Activated naive CD8-positive, alpha-beta T cell treated with anti-CD3 and anti-CD28 coated beads, Interleukin-2, amount 50 U/mL, for 24 hours (primary cell): ENCODE measurements at places on chromosomes 3 and 15.

DNA sequence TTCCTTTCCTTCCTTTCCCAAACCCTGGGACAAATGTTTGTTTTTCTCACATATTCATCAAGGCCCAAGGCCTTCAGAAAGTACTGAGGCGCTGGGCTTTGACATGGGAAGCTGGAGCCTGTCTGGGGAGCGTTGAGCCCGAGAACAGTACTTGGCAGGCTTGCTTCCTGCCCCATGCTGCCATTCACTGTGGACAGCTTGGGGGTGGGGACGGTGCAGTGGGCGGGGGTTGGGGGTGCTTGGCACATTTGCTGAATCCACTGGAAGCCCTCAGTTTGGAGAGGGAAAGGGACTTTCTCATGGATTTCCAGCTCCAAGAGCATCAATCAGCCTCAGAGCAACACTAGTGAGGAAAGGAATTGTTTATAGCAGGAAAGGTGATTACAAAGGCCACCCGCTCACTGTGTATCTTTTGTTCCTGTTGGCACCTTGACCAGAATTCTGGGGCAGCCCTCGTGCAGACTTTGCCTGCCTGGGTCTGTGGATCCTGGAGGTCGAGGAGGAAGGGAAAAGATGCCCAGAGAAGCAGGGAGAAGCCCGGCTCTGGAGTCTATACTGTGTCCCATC lies 199.8 kb upstream of the RGMA start:
- DNase-seq, result no peak

GRCh38 chr3:177893331-177893730 lies 642.9 kb upstream of the KCNMB2 start:
- DNase-seq, result no peak

- no peak for DNase-seq
Observed at GRCh38 chr3:13504161-13504831, 24.2 kb downstream of the HDAC11 start.

GRCh38 chr3:185931777-185932612 lies 5.8 kb downstream of the TRA2B start:
- no peak for DNase-seq

DNA sequence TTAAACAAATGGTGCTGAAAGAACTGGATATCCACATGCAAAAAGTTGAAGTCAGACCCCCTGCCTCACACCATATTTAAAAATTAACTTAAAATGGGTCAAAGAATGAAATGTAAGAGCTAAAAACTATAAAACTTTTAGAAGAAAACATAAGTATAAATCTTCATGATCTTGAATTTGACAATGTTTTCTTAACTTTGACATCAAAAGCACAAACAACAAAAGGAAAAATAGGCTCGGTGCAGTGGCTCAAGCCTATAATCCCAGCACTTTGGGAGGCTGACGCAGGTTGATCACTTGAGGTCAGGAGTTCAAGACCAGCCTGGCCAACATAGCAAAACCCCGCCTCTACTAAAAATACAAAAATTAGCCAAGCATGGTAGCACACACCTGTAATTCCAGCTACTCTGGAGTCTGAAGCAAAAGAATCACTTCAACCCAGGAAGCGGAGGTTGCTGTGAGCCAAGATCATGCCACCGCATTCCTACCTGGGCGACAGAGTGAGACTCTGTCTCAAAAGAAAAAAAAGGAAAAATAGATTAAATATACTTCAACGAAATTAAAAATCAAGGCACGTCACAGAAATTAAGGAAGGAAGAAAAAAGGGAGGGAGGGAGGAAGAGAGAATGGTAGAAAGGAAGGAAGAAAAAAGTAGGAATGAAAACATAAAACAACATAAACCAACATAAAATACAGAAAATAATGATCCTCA lies 1.5 kb downstream of the RAB27A start:
- DNase-seq, result no peak

DNA sequence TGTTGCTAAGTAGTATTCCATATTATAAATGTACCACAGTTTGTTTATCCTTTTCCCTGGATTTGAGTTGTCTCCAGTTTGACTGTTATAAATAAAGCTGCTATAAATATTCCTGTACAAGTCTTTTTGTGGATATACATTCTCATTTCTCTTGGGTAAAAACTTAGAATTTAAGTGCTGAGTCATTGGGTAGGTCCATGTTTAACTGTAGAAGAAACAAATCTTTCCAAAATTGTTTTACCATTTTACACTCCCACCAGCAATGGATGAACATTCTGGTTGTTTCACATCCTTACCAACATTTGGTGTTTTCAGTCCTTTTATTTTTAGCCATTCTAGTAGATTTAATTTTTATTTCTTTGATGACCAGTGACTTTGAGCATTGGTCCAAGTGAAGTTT lies 74.0 kb upstream of the TNFAIP8L3 start:
- DNase-seq, result no peak

GRCh38 chr15:22778796-22779195 lies 7.6 kb upstream of the NIPA1 start:
- no peak for DNase-seq

DNA sequence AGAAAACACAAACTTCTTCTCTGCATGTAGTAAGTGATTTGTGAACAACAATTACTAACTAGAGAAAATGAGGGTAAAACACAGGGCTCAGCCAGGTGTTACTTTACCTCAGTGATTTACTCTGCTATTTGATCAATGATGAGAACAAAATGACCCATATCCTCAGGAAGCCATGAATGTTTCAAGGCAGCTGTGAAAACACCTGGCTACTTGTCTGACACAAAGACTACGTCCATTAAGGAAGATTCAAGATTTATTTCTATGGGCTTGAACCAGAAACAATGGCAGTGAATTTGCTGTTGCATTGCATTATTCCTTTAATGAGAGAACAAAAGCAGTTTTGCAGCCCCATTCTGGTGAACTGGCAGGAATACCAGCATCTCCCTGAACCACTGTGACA lies 374.6 kb upstream of the ARL6 start:
- no peak for DNase-seq

DNA sequence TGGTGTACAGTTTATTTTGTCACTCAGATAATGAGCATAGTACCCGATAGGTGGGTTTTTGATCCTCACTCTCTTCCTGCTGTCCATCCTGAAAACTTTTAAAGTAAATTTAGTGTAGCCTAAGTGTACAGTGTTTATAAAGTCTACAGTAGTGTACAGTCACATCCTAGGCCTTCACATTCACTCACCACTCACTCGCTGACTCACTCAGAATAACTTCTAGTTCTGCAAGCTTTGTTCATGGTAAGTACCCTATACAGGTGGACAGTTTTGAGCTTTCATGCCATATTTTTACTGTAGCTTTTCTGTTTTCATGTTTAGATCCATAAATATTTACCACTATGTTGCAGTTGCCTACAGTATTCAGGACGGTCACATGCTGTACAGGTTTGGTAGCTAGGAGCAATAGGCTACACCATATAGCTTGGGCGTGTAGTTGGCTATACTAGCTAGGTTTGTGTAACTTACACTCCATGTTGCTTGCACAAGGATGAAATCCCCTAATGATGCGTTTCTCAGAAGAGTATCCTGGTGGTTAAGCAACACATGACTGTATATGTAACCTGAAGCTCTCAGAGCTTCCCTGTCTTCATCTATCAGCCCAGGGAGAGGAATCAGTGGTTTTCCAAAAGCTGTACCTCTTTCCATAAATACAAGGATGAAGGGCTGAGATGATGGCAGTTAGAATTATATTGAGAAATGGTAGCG lies 87.6 kb upstream of the SLC25A26 start:
- no peak for DNase-seq

DNA sequence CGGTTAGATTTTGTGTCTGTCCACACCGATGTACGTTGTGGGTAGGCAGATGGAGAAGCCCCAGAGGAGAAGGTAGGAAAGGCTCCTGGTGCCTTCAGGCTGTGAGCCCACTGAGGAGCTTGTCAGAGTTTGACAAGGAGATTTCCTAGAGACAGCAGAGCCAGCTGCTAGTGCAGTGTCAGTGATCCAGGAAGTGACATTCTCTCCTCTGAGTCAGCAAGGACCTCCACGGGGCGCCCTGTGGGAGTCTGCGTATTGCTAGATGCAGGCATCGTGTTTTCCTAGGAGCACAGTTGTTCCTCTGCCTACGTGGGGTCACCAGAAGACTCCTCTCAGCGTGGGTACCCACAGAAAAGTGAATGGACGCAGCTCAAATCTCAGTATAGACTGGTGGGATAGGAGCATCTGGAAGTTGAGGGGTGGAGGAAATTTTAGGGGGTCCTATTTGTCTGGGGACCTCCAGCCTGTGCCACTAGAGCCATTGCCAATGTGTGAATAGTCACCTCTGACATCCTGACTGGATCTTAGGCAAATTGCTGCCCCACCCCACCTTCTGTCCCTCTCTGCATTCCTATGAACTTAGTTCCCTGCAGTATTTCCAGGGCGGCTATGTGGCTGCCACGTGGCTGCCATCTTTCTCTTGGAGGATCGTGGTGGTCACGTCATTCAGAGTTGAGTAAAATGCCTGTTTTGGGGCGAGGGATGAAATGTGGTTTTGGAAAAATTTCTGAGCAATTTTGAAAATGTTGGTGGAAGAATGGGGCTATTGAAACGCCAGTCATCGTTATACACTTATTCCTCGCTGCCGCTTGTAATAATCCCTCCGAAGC lies 84.8 kb upstream of the KLHL25 start:
- DNase-seq, result no peak

GRCh38 chr3:101495552-101495951 lies 17.5 kb downstream of the SENP7 start:
- DNase-seq, result no peak

DNA sequence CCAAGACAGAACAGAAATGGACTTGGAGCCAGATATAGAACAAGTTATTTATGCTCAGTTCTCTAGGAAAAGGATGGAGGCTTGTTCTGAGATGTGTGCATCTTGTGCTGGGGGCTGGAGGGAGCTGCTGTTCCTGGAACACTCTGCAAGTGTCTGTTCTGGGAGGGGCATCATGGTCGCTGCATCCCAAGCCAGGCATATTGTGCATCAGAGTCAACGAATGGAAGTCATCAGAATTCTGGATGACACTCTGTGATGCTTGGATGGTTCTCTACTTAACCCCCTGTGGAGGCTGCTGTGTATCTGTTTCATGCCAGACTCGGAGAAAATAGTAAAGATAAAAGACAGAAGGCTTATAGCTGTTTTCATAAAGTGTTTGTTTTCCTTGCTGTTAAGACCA lies 34.7 kb downstream of the RPL22L1 start:
- DNase-seq, result no peak

GRCh38 chr3:58986654-58987053 lies 63.2 kb downstream of the CFAP20DC start:
- DNase-seq, result no peak

DNA sequence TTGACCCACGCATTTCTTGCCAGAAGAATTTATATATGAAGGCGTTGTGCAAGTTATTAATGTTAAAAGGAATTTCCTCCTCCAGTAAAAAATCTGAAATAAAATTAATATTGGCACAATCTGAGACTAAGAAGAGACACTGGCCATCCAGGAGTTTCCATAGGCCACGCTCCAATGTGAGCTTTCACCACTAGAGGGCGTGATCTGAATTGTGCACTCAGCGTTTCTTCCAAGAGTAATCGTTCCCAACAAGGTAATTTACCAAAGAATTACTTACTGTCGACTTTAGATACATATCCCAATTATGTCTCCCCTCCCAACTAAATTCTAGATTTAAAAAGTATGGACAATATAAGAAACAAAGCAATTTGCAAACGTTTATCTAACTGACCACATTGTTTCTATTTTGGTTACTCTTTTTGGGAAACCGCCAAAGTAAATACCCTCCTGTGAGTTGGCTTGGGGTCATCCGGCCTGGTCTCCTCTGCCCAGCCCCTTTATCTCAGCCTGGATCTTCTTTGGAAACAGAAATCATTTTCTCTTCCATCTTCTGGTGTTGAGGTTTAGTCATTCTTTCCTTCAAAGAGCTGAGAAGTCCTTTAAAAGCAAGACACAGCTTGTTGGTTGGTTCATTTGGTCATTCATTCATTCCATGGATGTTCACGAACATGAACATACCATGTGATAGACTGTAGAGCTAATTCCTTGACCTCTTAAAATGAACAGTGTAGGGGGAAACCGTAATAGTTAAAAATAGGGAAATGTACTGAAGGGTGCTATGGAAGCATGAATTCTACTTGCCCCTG lies 26.2 kb downstream of the POLR2M start:
- peak; percentile 56 for DNase-seq

DNA sequence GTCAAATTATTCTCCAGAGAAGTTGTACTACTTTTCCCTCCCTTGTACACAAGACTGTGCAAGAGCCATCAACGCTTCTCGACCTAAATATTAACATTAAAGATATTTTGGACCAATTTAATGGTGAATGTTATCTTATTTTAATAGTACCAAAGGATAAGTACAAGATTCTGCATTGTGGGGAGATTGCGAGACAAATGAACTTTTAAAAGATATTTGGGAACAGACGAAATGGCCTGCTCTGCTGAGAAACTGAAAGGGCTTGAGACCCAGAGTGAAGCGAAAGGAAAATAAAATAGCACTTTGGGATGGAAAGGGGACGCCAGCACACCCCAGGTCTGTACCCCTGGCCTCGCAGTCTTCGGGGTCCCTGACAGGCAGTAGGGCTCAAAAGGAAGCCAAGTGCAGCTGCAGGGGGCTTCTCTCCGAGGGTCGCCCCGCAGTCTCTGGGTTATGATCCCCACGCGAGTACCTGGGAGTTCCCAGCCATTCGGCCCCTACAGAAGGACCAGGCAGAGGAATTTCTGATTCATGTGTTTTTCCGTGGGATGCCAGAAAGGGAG lies 97.6 kb upstream of the VGLL3 start:
- no peak for DNase-seq

GRCh38 chr15:49901996-49902684 lies 216.9 kb downstream of the ATP8B4 start:
- DNase-seq, result no peak

- no peak for DNase-seq
Observed at GRCh38 chr3:29720665-29721064, 439.8 kb downstream of the RBMS3 start.

DNA sequence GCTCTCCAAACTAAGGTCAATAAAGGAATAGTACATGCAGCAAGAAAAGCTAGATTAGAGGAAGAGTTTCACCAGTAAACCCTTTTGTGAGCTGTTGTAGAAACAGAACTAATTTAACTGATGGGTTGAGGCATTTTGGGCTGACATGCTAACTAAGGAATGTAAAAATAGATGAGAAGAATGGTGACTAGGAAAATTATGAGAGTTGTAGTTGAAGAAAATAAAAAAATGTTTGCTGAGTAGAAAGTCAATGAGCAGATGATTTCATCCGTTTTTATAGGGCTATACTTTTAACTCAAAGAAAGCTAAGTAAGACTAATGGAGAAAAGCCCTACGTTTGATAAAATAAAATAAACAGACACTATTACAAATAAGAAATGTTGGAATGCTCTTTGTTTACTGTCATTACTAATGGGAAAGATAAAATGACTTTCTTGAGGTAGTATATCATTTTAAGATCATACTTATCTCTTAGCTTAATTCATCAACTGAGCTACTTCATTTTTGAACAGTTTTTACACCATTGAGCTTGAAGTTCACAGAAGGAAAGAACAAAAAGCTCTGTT lies 209.4 kb upstream of the DPH6 start:
- DNase-seq, result no peak

GRCh38 chr3:66039590-66039887 lies 821 bp upstream of the MAGI1 start:
- DNase-seq, result no peak
